NCI-H1930 (cell line): ENCODE measurements at places on chromosomes 1 and 21.

GRCh38 chr1:40772146-40772955 is 11.2 kb upstream of the KCNQ4 start:
- DNase-seq = no peak

DNA sequence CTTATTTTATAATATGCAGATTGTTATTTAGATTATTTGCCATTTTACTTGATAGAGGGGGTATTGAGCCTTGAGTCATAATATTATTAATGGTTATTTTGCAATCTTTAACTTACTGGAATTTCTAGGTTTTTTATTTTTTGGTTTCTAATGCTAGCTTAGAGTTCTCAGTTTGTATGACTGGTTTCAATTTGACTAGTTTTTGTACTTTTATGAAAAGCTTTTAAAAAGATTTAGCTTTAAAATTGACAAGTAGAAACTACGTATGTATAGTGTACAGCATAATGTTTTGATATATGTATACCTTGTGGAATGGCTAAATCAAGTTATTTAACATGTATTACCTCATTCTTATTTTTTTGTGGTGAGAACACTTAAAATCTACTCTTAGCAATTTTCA is 41.5 kb downstream of the CEP350 start:
- DNase-seq = no peak

DNA sequence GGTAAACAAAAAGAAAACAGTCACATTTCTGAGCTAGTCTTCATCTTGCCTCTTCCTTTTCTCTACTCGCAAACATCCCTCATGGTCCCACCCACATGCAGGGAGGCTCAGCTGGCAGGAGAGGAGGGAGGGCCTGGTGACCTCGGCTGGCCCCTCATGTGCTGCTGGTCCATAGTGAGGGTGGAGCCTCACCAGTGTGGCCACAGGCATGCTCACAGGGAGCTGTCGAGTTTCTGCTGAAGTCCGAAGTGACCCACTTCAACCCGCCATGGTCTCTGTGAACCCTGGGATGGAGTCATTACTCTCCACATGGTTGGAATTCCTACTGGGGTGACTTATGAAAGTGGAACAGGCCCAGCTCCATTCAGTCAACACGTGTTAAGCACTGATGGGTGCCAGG is 253.4 kb downstream of the RHOU start:
- DNase-seq = no peak

- DNase-seq = no peak
Observed at GRCh38 chr21:34857874-34858273, 189.1 kb downstream of the CLIC6 start.

GRCh38 chr1:156406251-156406650 is 37.2 kb downstream of the RHBG start:
- no peak for DNase-seq
